ENCODE measurements at places on chromosomes 12 and 14.
A peak's percentile ranks its signal among the peaks of the same experiment; 100 is the strongest.

DNA sequence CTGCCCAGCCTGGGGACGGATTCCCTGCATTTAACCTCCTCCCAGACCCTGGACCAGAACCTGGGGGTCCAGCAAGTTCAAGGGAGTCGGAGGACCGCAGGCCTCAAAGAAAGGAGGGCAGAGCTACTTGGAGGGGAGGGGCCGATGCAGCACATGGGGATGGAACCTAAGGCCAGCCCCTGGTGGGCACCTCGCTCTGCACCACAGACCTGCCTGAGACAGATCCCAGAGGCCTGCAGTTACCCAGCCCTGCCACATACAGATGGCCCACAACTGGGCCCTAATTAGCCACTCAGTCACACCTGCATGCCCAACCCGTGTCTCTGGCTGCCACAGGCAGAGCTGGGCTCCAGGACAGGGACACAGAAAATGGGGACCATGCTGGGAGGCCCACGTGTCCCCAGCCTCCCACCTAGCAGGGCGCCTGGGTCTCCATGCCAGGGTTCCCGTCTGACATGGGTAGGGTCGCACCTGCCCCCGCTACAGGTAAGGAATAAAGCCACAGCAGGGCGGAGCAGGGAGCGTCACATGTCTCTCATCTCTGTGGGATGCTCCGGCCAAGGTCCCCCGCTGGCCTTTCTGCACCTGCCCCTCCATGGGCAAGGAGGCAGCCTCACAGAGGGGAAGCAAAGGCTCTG, 16.7 kb downstream of the AKT1 start:
- DNase-seq: no peak

DNA sequence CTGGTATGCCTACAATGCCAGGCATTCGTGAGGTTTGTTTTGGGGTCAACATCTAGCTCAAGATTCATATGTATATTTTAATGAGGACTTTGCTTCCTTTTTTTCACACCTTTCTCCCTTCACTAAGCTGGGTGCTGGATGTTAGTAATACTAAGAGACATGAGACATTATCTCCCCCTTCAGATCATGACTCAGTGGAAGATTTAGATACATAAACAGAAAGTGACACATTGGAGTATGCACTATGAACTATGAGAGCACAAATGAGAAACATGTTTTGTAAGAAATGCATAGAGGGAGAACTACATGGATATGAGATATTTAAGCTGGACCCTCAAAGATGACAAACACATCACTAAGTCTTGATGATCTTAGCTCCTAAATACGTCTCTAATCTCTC, 286.3 kb downstream of the RPAP3 start:
- no peak for DNase-seq

DNA sequence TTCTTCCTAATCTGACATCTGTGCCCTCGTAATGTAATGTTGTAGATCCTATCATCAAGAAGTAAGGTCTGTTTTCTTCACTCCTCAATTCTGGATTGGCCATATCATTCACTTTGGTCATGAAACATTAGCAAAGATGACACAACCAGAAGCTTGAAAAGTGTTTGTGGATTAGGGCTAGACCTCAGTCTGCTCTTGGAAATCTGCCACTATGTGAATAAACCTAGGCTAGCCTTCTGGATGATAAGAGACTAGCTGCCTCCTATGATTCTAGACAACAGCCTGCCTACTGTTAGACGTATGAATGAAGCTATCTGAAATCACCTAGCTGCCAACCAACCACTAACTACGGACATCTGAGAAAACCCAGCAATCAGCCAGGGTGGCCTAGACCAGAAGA, 38.7 kb upstream of the LYZ start:
- DNase-seq: no peak

DNA sequence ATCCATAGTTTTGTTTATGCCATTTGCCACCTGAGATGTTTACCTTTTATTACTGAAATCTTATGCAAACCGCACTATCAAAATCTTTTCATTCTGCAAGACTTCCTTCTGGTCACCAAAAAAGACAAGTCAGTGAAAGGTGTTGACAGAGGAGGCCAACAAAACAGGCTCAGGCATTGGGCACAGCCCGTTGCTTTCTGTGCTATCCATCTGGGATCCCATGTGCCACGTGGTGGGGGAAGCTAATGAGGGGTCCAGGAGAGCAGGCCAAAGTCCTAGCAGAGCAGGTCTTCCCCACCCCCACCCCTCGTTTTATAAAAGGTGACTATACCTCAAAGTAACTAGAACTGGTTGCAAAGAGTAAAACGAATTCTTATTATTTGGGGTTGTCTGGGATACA, 1.2 kb downstream of the ALDH1L2 start:
- DNase-seq: no peak

DNA sequence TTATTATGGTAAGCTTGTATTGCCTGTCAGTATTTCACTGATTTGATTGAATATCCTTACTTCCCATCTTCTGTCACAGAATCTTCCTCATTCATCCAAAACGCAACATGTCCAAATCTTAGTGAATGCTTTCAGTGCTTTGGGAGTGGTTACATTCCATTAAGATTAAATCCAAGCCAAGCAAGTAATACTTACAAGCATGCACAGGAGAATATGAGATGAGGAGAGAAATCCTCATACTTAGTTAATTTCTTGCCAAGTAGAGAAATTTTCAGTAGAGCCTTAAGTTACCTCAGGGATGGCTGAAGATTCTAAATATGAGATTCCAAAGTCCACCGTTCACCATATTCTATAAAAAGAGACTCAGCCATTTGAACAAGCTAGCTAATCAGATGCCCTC, 316.0 kb downstream of the RAD51B start:
- DNase-seq: no peak

- no peak for DNase-seq
Observed at GRCh38 chr12:21831791-21832344, 57.4 kb upstream of the KCNJ8 start.

- DNase-seq: no peak
Observed at GRCh38 chr12:123083661-123084571, 67.0 kb downstream of the PITPNM2 start.

GRCh38 chr12:121108492-121108891, 24.2 kb upstream of the P2RX7 start:
- DNase-seq: no peak

DNA sequence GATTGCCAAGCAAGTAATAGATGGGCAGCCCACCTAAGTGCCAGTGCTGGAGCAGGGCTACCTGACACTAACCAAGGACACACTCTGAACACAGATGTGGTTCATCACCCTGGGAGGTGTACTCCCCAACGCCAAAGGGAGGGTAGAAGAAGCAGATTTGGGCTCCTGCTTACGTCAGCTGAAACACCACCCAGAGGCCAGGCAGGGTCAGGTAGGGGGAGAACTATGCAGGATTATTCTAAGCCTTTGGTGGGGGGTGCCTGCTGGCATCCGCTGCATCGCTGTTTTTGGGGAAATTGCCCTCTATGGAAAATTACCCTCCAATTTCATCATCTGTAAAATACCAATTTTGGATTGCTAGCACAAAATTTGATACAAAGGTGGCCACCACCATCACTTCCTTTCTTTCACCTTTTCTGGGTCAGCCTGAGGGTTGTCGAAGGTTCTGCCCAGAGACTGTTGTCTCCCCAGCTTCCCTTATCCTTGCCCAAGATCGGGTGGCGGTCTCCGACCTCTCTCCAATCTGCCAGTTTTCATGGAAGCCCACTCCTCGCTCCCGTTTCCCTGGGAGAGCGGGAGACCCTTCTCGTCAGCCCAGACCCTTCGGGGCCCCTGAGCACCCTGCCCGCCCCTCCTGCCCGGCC, 535 bp downstream of the BIN2 start:
- DNase-seq: no peak

DNA sequence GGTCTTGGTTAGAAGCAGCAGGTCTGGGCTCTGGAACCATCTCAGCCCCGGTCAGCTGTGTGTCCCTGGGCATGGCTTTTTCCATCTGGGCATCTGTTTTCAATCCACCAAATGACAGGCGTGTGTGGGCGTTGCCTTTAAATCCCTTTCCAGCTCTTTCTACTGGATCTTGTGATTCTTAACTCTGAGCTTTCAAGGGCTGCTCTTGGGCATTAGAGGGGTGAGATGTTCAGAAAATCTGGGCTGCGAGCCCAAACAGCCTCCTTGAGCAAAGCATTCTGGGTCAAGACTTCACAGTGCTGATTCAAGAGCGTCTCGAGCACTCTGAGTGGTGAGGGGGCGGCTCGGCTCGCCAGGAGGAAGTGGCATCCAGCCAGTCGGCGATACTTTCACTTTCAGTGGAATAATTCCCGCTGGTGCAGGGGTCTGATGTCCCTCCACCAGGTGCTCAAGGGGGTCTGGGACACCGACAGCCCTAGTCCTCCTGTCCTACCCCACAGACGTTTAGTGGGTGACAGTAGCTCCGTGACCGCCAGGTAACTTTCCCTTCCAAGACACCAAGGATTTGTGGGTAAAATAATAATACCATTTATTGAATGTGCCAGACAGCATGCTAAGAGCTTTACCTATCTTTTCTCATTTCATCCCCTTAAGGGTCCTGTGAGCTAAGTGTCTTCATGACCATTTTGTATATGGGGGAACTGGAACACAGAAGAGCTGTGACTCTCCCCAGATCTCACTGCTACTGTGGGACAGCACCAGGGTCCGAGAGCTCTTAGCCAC, 114.0 kb downstream of the PLXNC1 start:
- peak; percentile 91 for DNase-seq

- no peak for DNase-seq
Observed at GRCh38 chr12:56520048-56520447, 1.6 kb upstream of the RBMS2 start.

GRCh38 chr12:10293570-10294227, 14.0 kb upstream of the KLRD1 start:
- DNase-seq: no peak

GRCh38 chr12:24664161-24664880, 284.6 kb downstream of the BCAT1 start:
- DNase-seq: no peak

DNA sequence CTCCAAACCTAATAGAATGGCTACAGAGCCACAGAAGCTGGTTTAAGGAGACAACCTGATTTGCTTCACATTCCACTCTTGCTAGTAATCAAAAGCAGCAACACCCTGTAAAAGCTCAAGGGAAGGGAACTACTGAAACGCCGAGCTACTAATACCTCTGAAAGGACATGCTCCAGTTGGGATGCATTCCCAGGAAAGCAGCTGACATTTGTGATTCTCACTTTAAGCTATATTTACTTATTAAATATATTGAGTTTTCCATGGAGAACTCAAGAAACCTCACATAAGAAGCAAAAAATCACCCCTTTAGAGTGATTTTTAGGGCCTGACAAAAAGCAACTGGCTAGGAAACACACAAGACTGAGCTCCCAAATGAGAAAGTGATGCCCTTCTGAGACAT, 1073.0 kb upstream of the FLRT2 start:
- no peak for DNase-seq

GRCh38 chr12:132131229-132131628, 12.9 kb downstream of the DDX51 start:
- DNase-seq: no peak

DNA sequence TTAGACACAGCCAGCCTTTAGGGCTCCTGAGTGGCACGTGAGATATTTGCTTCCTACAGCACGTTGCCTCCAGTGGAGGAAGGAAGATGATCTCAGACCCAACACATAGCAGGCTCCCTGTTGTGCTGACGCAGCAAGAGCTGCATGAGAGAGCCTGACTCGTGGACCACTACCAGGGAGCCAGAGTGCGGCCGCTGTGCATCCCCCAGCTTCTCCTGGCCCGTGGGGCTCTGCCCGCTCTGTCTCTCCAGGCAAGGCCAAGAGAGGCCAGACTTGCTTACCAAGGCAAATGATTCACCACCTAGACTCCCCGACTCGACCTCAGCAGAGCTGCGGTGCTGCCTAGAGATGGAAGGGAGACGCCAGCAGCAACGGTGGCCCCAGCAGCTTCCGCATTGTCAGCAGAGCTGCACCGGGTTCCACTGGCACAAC, 37.5 kb downstream of the MAP3K9 start:
- DNase-seq: no peak

DNA sequence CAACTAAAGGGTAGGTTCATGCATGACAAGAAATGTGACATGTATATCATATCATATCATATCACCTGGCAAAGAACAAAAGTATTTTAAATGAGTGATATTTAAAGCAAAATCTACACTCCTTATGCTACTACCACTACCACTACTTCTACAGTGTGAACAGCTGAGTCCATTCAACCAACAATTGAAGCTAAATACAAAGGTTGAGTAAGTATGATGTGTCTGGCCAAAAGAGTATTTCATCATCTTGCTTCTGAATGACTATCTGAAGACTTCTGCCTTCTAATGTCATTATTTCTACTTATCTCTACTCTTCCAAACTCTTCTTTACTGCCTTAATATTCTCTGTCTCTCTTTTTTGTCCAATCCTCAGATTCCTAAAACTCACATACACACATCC, 292.6 kb upstream of the CAND1 start:
- DNase-seq: no peak

DNA sequence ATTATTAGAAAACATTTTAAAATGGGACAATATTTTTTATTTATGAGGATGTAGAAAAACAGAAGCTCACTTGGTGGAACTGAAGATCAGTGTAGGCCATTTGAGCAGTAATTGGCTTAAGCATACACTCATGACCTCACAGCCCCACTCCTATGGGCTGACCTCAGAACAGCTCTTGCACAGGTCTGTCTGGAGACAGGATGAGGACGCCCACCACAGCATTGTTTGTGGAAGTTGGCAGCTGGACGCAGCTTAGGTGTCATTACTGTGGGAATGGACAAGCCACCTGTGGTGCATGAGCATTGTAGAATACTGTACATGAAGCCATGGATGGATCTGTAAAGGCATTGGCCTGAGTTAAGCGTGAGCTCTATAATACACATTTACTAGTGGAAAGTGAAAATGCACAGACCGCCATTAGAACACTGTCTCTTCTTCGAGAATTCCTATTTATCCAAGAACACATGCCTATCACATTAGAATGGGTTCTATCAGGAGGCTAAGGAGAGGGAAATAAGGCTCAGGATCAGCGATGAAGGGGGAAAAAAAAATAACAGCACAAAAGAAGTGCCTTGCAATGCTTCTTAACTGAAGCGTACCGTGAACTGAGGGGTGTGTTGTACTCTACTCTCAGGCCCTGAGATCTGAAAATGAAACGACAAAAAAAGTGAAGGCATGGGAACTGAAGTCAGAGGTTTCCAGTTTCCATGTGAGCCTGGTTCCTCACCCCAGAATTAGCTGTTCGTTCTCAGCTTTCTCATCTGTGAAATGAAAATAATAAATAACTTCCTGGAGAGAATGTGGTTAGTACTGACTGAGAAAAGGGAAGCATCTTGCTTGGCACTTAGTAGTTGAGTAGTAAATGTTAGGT, 33.6 kb downstream of the KCNA1 start:
- DNase-seq: no peak

DNA sequence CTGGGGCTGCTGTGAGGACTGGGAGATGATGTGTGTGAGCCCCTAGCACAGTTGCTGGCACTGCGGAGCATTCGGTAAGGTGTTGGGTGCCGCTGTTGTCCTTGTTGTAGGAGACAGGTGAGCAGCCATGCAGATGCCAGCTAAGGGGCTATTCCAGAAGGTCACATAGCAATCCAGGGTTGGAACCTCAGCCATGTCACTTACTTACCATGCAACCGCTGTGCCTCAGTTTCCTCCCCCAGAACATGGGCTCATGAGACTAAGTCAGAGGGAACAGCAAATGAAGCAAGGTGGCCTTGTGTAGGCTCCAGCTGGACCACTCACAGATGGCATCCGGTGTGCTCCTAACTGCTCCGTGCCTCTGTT, 13.2 kb downstream of the DTX1 start:
- DNase-seq: no peak
